ENCODE measurements at places on chromosomes 12 and 14.

DNA sequence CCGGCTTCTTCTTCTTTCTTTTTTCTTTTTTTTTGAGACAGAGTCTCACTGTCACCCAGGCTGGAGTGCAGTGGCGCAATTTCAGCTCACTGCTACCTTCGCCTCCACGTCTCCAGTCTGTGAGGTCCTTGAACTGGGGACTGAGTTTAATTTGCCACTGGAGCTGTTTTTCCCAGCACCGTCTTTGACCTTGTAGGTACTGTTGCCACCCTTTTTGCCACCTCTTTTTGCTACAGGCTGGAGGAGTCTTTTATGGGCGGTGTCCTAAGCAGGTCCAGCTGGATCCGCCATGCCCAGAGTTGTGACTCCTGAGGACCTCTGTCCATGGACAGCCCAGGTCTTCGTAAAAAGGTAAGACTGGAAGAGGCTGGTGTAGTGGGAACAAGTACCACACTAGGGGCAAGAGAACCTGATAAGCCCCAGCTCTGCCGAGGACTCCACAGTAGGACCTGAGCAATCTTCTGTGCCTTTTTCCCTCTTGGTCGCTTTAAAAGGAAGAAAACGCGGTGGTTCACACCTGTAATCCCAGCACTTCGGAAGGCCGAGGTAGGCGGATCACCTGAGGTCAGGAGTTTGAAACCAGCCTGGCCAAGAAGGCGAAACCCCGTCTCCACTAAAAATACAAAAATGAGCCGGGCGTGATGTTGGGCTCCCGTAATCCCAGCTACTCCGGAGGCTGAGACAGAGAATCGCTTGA is 946 bp downstream of the RNU4-2 start:
- DNase-seq = no peak

DNA sequence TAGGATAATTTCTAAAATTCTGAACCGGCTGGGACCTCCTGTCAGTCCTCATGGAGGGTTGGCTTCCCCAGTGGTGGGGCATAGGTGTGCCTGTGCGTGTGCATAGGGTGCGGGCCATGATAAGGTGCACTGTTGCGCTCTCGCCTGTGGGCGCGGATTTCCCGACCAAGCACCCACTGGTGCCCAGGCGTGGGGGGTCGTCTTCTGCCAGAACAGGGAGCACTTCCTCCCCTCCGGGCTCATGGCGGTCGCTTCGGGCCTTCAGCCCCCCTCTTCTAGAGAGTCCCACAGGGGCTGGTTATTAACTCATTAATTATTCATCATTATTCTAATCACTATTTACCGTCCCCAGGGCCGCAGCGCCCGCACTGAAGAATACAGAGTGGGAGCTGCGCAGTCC is 2.8 kb downstream of the C1QL4 start:
- no peak for DNase-seq

GRCh38 chr12:91502208-91502607 is 319.6 kb upstream of the DCN start:
- no peak for DNase-seq

DNA sequence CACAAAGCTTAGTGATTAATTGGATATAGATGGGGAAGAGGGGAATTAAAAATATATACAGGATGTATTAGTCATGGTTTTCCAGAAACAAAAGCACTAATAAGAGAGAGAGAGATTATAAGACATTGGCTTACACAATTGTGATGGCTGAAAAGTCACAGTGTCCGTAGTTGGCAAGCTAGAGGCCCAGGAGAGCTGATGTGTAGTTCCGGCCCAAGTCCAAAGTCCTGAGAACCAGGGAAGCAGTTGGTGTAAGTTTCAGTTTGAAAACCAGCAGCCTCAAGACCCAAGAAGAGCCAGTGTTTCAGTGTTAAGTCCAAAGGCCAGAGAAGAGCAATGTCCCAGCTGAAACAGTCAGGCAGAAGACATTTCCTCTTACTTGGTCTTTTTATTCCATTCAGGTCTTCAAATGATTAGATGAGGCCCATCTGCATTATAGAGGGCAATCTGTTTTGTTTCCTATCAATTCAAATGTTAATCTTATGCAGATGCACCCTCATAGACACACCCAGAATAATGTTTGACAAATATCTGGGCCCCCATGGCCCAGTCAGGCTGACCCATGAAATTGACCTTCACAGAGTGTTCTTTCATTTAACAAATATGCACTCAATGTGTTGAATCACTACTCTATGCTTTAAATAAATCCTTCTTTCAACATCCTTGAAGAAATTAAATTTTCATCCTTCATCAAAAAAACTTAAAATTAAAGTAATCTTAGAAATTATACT is 67.2 kb upstream of the DIO2 start:
- no peak for DNase-seq

- no peak for DNase-seq
Observed at GRCh38 chr12:16857456-16857923, 251.5 kb upstream of the LMO3 start.

DNA sequence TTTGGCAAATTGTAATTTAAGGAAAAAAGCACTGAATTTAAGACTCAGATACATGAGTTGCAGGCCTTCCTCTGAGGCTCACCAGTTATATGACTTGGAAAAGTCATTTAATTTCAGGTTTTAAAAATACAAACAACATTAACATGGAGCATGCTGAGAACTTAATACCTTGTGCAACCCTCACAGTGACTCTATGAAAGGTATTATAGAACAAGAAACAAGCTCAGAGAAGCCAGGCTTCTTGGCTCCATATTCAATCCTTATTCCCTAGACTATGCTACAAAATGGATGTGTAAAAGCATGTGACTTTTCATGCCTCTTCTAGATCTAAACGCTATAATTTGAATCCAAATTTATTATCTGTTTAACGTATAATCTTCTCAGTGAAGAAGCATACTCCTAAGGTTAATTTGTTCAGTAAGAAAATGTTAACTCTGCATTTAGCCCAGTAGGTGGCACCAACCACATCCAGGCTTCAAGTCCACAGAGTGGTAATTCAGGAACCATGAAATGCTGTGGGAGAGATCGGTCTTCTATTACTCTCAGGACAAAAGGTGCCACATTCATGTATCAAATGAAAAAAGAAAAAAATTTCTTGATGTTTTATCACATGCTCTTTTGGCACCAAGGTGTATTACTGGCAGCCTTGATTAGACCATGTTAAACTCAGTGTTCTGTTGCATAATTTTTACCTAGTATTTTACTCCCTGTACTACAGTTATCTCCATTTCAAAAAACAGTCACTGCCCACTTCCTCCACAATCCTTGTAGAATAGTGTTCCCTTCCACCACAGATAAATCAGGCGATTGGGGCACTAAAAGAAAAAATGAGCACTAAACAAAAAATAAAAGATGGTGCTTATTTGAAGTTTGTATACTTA is 9.3 kb downstream of the CCDC196 start:
- peak; percentile 51 for DNase-seq

GRCh38 chr12:114395233-114395632 is 10.7 kb downstream of the TBX5 start:
- no peak for DNase-seq

DNA sequence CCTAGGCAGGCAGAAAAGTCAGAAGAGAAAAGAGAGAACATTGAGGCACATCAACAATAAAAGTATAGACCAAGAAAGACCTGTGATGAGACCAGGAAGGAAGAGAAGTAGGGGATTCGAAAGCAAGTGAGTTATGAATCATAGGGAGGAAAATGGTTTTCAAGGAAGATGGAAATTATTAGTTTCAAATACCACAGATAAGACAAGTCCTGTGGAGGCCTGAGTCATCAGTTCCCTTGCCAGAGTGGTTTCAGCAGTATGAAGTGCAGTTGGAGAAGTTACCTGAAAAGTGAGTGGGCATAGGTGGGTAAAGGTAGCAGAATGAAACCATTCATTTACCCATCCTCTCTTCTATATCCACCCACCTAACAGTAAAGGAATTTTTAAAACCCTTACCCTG is 25.2 kb upstream of the TSPAN8 start:
- no peak for DNase-seq

DNA sequence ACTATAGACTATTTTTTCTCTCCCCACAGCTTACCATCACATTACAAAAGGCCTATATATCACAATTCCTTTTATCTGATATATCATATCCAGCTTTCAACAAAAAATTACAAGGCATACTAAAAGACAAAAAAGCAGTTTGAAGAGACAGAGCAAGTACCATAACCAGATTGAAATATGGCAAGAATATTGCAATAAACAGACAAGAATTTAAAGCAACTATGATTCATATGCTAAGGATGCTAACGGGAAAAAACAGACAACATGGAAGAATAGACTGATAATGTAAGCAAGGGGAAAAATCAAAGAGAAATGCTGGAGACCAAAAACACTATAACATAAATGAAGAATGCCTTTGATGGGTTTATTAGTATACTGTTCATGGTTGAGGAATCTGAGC is 40.7 kb downstream of the LRP6 start:
- DNase-seq = no peak

GRCh38 chr14:72942934-72943333 is 16.7 kb downstream of the DCAF4 start:
- no peak for DNase-seq

- DNase-seq = no peak
Observed at GRCh38 chr14:75941030-75941429, 40.8 kb downstream of the TGFB3 start.

DNA sequence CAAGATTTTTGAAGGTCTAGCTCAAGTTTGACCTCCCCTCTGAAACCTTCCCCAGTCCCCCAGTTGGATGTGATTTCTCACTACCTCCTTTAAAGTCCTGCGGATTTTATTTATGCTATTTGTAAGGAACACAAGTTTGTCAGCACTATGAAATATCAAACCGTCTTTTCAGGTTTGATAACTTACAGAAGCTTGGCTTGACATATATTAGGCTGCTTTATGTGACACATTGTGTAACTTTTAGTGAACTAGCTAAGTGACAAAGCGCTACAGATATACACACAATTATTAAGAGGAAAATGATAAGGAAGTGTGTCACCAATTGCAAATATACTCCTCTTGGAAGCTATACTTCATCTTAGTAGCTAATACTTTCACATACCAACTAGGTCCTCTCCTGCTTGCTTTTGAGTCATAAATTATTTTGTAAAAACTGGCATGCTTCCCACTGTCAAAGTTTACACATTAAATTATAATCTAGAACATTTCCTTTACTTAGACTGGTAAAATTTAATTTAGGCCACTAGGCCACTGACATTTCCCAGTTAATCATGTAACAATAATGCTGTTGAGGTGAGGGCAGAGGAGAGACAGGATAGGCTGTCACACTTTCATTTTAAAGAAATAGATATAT is 149.5 kb downstream of the TMTC3 start:
- DNase-seq = no peak
